HT-29 (cell line): ENCODE measurements at places on chromosomes 6 and 20.
A peak's percentile ranks its signal among the peaks of the same experiment; 100 is the strongest.

DNA sequence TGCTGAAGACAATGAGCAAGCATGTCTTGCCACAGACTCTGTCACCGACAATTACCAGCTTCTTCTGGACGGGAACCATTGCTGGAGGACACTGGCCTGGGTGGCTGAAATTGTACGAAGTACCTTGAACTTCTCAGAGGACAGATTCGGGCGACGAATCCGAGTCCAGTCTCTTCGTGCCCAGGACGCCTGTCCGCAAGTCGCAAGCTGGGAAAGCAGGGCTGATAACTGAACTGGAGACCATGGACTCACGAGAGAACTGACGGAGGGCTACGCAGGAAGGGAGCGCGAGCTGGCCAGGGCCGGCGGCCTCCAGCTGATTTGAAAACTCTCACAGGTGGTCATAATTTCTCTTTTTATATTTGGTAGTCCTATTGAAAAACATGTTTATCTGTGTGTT lies 1229.5 kb upstream of the MAP3K7 start:
- DNase-seq: no peak

DNA sequence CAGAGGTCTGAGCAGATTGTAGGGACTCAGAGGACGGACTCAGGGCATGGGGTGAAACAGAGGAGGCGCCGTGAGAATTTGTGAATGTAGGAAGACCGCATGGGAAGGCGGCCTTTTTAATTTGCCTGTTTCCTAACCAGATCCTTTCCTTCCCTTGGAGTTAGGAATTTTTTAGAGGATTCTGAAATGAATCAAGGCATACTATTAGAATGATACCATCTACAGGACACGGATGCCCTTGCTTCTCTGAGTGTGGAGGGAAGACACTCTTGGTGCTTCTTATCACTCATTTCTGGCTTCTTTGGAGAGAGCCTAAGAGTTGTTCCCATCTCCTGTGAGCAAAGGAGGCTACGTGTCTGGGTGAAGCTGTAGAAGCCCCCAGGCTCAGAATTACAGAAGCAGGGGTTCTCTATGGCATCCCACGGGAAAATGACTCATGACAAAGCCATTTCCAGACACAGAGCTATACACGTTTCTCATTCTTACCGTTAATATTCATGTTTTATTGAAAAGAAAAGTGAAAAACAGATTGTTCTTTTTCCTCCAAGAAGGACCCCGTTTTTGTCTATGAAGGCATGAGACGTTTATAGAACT lies 148.5 kb downstream of the EDN3 start:
- DNase-seq: no peak

DNA sequence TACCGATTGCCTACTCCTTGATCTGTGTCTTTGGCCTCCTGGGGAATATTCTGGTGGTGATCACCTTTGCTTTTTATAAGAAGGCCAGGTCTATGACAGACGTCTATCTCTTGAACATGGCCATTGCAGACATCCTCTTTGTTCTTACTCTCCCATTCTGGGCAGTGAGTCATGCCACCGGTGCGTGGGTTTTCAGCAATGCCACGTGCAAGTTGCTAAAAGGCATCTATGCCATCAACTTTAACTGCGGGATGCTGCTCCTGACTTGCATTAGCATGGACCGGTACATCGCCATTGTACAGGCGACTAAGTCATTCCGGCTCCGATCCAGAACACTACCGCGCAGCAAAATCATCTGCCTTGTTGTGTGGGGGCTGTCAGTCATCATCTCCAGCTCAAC lies 13.5 kb downstream of the CCR6 start:
- no peak for DNase-seq

DNA sequence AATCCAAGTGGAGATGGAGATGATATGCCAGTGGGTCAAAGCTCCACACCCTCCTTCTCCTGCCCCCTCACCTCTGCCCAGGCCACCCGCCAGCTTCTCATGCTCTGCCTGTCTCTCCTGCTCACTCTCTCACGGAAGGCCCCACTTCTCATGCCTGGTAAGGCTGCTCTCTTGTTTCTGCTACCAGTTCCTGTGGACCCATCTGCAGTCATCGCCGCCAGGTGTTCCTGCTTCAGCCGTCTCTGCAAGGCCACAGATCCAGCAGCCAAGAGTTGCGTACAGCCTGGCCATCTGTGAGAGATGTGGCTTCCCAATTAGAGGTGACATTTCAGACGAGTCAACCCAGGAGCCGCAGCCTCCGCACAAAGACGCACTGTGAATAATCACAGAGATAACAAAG lies 40.8 kb upstream of the NXT1 start:
- no peak for DNase-seq

- no peak for DNase-seq
Observed at GRCh38 chr6:119158057-119158848, 79.8 kb upstream of the FAM184A start.

DNA sequence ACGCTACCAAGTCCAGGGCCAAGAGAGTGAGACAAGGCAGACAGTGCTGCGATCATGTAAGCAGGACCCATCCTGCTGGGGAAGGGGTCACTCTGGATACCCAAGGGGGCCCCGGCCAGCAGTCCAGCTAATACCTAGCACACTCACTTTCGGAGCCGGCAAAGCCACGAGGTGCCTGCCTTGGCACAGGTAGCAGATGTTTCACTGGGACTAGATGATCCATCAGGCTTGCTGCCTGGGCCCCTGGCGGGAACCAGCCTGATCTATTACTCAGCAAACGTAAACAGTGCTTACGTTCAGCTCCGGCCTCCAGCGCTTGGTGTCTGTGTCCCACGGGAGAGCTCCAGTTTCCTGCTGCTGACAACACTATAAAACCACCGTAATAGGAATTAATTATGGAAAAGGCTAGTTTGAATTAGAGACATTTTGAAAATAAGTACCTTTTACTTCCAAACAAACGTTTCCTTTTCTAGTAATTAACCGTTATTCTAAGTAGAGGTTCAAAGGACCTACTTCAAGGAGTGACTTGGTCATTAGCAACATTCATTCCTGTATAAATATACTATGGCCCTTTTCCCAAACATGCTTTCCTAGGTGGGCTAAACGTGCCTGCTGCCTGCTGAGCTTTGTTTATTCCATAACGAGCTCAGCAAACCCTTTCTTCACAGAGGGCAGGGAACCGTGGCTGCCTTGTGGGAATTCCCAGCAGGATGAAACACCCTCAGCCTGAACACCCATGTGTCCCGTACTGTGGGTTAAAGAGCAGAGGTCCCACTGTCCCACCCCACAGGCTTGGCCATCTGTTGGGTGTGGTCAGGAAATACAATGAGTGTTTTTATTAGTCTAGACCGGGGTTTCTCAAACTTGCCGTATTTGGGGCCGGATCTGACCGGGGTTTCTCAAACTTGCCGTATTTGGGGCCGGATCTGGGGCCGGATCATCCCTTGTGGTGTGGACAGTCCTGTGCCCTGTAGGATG lies 18.4 kb downstream of the SLC22A23 start:
- peak; percentile 49 for DNase-seq

DNA sequence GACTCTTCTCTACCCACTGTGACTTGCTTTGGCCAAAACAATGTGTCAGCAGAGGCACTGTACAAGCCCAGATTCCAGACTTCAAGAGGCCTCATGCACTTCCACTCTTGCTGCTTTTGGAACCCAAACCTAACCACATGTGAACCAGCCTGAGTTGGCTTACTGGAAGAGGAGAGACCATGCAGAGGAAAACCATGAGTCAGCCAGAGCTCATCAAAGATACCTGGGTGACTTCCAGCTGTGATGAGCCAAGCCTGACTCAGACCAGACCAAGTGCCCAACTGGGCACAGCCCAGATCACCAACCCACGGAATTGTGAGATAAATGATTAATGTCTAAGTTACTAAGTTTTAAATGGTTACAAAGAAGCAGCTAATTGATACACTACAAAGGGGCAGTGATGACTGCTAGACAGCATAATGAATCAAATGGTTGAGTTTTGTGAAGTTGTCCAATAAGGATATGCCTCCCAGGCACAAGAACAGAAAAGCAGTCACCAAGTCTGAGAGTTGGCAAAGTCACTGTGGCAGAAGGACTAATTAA lies 16.2 kb upstream of the BEND6 start:
- peak; percentile 15 for DNase-seq

DNA sequence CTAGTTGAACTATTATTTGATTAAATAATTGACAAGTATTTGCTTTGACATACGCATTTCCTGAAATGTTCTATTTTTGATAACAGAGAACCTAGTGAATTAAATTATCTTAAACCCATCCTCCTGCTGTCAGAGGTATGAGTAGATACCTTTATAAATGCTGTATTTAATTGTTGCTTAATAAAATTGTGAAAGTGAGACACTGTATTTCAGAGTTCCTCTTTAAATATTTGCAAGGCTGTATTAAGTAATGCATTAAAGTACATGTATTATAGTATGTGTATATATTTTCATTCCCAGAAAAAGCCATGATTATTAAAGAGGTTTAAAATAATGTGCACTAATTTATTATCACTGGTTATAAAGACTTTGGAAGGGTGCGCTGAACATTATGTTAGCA lies 483.8 kb downstream of the TFAP2B start:
- DNase-seq: no peak
